H7 (cell line): ENCODE measurements at places on chromosomes 7 and 10. TPM values are rescaled to one million over a fixed set of nuclear protein-coding genes. Genes with fewer than 3 reads are reported as not detected.
A peak's percentile ranks its signal among the peaks of the same experiment; 100 is the strongest.

The NRCAM gene
- 0.38 and 1.8 TPM in 2 replicates for total RNA-seq

The MYH16 gene
- not detected in 2 replicates for total RNA-seq

The KCNIP2 gene
- total RNA-seq, result 2.3 and 5.9 TPM in 2 replicates

The DMTF1 gene
- total RNA-seq, result 70.7 and 74.4 TPM in 2 replicates

The FAM25A gene
- not detected in 2 replicates for total RNA-seq

The NUDT13 gene
- total RNA-seq, result 0.38 and 1.3 TPM in 2 replicates

The LLCFC1 gene
- total RNA-seq, result not detected in 2 replicates

The DYNC1I1 gene
- total RNA-seq, result 1.4 and 1.8 TPM in 2 replicates

The IRF5 gene
- total RNA-seq, result 0.48 and 0.62 TPM in 2 replicates

The SMO gene
- 44.9 and 49.6 TPM in 2 replicates for total RNA-seq

DNA sequence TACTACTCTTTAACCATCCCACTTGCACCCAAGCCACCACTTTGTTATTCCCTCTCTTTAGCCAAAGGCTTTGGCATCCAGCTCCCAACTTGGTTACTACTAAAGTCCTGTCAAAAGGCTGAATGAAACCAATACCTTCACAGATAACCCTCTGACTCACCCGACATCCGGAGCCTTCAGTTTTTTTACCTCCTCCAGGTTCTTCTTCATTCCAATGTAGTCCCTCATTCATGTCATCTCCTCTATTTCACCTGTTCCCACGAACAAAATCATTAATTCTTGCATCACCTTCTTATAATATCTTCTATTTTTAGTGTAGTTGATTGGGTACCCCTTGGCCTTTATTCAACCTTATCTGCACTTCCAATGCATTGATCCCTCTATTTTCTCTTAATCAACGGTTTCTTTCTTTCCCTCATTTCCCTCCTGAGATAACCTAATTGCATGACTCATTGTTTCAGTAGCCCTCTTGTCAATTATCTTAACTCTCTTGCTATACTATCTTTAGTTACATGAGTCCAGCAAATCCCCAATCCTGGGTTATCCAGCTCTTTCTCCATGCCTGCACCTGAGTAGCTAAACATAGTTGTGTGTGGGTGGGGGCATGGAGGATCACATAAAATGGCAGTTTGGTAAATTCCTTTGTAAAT lies 87.2 kb upstream of the COL1A2 start:
- DNase-seq, result no peak

DNA sequence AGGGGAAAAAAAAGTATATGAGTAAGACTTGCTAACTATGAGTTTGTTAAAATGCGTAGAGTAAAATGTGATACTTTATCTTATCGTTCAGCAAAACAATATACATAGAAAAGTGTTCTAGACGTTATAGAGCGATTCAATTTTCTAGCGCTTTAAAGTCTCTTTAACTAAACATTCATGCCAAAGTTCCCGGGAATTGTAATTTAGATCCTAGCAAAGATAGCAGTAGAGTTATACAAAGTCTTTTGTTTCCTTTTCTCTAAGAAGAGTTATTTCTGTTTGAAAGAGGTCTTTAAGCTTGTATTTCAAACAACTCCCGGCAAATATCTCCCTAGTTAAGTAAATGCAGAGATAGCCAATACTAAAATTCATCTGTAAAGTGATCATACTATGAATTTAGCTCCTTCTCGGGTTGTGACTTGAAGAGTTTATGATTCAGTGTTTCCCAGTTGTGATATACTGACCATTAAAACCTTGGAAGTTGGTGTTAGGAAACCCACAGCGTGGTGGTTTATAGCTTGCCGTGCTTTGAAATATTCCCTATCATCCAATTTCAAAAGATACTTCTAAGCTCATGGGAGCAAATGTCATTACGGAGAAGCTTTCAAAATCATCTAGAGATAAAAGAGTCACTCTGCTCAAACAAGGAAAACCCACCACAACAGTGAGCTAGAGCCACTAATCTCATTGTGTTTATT lies 171.7 kb downstream of the CSTF2T start:
- no peak for DNase-seq

DNA sequence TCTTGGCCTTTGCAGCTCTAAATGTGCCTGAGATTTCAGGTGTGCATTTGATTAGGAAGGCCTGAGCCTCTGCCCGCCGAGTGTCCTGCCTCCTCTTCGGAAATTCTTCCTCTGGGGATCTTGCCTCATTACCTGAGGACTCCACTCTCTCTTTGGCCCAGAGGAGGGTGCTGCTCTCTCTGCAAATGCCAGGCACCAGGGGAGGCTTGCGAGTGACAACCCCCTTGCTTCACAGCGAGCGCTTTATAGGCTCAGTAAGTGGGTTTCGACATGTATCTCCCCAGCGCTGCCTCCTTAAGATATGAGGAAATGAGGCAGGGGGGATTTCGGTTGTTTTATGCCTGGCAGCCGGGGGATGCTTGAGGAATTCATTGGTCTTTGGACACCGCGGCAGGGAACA lies 423.9 kb downstream of the GLRX3 start:
- DNase-seq, result peak; percentile 62

- DNase-seq, result no peak
Observed at GRCh38 chr7:10360050-10360449, 613.6 kb upstream of the PHF14 start.

GRCh38 chr10:131897297-131897899 lies 3.4 kb upstream of the PPP2R2D start:
- DNase-seq, result no peak

- DNase-seq, result no peak
Observed at GRCh38 chr7:106344211-106344610, 59.4 kb upstream of the NAMPT start.

GRCh38 chr7:42982604-42983115 lies 50.5 kb downstream of the MRPL32 start:
- DNase-seq, result no peak

GRCh38 chr10:5895804-5896203 lies 5.8 kb downstream of the FBH1 start:
- DNase-seq, result no peak

DNA sequence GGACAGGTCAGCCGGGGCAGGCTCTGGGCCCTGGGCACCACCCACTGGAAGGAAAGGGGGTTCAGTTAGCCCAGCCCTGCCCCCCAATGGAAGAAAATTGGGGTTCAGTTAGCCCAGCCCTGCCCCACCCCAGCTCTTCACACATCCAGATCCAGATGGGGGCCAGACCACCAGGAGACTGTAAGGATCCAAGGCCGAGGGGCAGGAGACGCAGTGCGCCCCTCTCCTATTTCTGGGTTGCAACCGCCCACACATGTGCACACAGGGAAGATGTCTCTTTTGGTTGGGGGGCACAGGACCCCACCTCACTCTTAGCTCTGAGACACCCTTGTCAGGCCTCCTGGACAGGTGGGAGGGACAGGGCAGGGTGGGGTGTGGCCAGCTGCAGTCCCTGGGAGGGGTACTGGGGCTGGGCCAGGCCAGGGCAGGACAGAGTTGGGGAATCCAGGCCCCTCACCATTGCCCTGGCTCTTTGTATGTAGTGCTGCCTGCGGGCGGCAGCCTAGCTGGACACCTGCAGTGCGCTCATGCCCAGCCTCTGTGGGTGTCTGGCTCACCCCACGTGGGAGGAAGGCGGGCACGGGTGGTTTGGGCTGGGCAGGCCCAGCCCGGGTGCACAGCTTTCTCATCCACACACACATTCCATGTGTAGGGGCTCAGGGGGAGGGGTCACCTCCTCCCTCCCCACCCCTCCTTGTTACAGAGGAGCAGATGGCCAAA lies 141.2 kb downstream of the LHPP start:
- DNase-seq, result peak; percentile 70

GRCh38 chr7:158819571-158820203 lies 9.6 kb downstream of the ESYT2 start:
- DNase-seq, result no peak

GRCh38 chr10:132375116-132375794 lies 21.7 kb upstream of the PWWP2B start:
- DNase-seq, result peak; percentile 82

GRCh38 chr10:28331066-28331465 lies 28.2 kb upstream of the MPP7 start:
- no peak for DNase-seq

DNA sequence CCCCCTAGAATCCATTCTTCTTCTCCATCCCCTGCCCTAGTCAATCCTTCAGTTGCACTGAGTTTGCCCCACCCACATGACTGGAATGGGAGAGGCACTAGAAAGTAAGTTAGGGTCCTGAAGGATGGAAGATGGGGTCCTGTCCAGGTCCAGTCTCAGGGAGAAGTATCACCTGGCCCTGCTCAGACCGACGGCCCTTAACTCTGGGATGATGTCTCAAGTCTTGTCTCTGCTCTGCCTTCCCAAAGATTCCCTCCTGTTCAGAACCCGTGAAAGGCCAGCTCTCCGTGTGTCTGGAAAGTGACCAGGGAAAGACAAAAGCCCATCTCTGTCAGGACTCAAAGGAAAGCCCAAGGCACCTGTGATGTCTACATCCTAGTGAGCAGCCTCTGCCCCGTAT lies 88.8 kb downstream of the OAT start:
- no peak for DNase-seq

GRCh38 chr7:80895056-80895455 lies 23.8 kb downstream of the SEMA3C start:
- no peak for DNase-seq

- DNase-seq, result no peak
Observed at GRCh38 chr10:112532189-112532588, 85.2 kb downstream of the VTI1A start.

DNA sequence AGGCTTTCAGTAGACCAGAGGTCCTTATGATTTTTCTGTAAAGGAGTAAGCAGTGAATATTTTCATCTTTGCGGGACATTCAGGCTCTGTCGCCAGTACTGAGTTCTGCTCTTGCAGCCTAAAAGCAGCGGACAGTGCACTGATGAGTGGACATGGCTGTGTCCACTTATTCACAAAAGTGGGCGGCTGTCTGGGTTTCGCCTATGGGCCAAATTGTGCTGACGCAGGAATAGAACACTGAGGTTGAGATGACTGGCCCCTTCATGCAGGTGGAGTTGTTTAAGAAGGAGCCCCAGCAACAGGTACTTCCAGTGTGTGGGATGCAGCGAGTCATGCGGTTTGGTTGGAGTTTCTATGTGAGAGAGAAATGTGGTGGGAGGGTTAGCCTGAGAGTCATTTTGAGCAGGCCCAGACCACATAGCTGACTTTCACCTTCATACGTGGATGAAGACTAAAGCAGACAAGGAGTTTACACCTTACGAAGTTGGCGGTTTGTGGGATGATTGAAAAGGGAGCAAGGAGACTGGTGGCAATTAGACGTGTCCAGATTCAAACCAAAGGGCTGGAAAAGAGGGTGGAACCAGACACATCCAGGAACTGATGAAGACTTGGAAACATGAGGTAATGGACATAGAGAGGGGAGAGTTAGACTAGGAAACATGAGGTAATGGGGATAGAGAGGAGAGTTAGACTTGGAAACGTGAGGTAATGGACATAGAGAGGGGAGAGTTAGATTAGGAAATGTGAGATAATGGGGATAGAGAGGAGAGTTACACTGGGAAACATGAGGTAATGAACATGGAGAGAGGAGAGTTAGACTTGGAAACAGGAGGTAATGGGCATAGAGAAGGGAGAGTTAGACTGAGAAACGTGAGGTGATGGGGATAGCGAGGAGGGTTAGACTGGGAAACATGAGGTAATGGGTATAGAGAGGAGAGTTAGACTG lies 38.2 kb downstream of the WDR37 start:
- DNase-seq, result no peak

GRCh38 chr10:11272915-11273389 lies 255.3 kb downstream of the CELF2 start:
- no peak for DNase-seq

- DNase-seq, result no peak
Observed at GRCh38 chr10:15783941-15784636, 64.4 kb upstream of the ITGA8 start.

GRCh38 chr10:123485341-123485960 lies 180.7 kb upstream of the GPR26 start:
- no peak for DNase-seq

- DNase-seq, result no peak
Observed at GRCh38 chr7:93817526-93817925, 73.0 kb downstream of the TFPI2 start.

- no peak for DNase-seq
Observed at GRCh38 chr7:25828468-25828867, 323.5 kb upstream of the NFE2L3 start.

GRCh38 chr7:131365838-131366237 lies 38.2 kb downstream of the MKLN1 start:
- no peak for DNase-seq

DNA sequence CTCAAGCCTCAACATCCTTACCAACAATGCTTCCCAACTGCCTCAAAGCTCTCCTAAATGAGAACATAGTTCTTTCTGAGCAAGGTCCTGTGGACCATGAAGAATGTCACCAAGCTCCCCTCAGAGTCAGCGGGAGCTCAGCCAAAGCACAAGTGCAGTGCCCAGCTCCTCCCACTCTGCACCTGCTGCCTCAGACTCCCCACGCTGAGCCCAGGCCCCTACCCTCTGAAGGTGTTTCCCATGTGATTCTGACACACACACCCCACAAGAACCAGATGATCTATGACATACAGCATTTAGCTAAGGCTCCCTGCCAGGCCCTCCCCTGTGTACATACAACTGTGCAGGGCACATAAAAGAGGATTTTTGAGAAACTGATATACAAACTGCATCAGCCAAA lies 19.2 kb downstream of the ERCC6 start:
- no peak for DNase-seq
